ENCODE measurements at places on chromosomes 7 and 10. TPM values are rescaled to one million over a fixed set of nuclear protein-coding genes. Genes with fewer than 3 reads are reported as not detected.

Gene SLC26A5
- 0.17 TPM for polyA plus RNA-seq

Gene PSD
- polyA plus RNA-seq, result 13.6 TPM

Gene GPRIN2
- polyA plus RNA-seq, result 7.4 TPM

DNA sequence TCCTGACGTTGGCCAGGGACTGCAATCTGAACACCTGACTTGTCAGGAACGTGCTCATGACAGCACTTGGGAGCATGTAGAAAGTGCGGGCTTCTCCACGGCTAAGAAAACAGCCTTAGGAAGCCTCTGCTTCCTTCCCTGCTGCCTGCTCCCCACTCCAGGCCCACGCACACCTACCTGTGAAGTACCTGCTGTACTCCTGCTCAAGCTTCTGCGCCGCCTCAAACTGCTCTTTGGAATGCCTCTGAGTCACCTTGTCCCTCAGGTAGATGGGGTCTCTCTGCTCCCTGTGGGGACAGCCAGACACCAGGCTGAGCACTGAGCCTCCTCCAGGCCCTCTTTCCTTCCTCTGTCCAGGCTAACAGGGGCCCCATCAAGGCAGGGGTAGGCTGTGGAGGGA is 132.7 kb downstream of the DLG5 start:
- no peak for DNase-seq

- no peak for DNase-seq
These were observed 54.0 kb downstream of the CH25H start for GRCh38 chr10:89153116-89153515.

DNA sequence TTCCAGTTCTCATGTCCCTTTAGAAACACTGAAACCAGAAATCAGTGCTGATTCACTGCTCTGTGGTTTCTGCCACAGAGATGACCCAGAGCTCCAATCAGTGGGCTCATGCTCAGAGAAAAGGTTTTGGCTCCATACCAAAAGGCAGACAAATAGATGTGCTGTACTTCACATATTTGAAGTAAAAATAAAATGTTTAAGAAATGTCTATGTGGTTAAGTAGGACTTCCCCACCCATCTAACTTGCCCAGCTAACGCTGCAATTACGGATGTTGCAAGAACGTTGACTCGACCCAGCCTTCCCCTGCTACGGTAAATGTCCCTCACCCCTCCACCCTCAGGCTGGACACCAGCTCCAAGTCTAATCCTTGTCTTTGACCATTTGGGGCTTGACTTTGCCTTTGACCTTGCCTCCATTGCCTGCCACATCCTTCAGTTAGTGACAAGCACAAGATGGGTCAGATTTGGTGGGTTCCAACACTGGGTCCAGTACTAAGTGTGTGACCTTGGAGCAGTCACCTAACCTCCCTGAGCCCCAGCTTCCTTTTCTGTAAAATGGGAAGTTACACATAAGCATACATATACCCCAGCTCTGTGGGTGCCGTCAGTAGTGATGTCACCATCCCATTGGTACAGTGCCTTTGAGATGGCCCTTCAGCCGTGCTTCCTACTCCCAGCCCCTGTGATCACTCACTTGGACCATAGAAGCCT is 95.8 kb downstream of the CHST15 start:
- DNase-seq, result no peak
